ENCODE measurements at places on chromosomes 1 and 21. TPM values are rescaled to one million over a fixed set of nuclear protein-coding genes. Genes with fewer than 3 reads are reported as not detected.

Gene CD34
- total RNA-seq, result 20.9 TPM

Gene RIPK4
- under 0.01 TPM for total RNA-seq

Gene U2AF1
- 20.9 TPM for total RNA-seq

Gene LCE1D
- total RNA-seq, result not detected

Gene NPR1
- total RNA-seq, result 11.5 TPM

Gene C1orf56
- 1.6 TPM for total RNA-seq

Gene TADA1
- 18.8 TPM for total RNA-seq

Gene OR2L3
- total RNA-seq, result not detected

Gene CYP4Z1
- 1.0 TPM for total RNA-seq

Gene C4BPB
- total RNA-seq, result not detected

Gene CATSPERE
- 3.1 TPM for total RNA-seq

Gene OR2T2
- total RNA-seq, result not detected

Gene CENPF
- total RNA-seq, result 4.7 TPM

Gene FLG
- total RNA-seq, result under 0.01 TPM

Gene FAM72D
- 0.52 TPM for total RNA-seq

Gene ANKRD45
- not detected for total RNA-seq

Gene REN
- not detected for total RNA-seq

Gene C2CD2
- 7.3 TPM for total RNA-seq

Gene GJC2
- 1.6 TPM for total RNA-seq

Data from skeletal muscle tissue (tissue), 5 donors.